ENCODE measurements at places on chromosomes 1 and 21.

GRCh38 chr1:176220100-176220689, 13.1 kb upstream of the COP1 start:
- DNase-seq, result no peak

DNA sequence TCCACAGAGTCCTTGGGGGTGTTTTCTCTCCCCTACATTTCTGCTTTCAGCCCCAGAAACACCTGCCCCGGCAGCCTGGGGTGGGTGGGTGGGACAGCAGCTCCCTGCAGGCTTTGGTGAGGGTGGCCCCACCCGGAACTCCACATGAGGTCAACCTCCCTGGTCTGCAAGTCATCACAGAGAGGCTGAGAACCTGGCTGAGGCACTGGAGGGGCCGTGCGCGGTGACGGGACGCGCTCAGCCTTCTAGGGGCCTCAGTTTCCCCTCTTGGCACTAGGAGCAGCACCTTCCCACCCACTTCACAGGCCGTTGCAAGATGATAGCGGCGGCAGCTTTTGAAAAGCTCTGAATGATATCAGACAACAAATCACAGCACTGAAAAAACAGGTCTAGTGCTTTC, 37.7 kb upstream of the NID1 start:
- no peak for DNase-seq

DNA sequence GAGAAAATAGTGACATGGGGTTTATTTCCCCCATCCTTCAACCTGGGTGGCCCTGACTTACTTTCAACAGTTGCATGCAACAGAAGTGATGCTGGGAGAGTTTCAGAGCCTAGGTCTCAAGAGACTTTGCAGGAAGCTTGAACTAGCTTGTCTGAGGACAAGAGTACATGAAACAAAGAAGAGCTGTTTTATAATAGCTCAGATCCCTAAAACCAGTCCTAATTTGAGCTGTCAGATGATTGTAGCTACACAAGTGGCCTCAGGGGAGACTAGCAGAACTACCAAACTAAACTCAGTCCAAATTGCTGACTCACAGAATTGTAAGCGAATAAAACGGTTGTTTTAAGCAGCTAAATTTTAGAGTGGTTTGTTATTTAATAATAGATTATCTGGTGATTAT, 17.1 kb downstream of the RC3H1 start:
- DNase-seq, result no peak

DNA sequence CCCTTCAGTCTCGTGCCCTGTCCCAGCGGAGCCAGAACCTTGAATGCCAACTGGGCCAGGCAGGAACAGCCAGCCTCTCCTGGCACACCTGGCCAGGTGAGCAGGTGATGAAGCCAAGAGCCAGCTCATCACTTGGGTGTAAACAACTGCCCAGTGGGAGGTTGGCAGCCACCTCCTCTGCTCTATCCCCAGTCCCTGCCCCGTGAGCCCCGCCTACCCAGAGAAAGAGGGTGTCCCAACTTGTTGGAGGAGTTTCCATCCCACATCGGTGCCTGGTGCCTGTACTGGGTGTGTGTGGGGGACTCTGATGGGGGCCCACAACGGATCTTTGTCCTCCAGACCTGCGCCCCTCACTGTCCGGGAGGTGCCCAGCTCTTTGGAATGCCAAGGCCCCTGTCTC, 17.8 kb upstream of the FAM131C start:
- no peak for DNase-seq

DNA sequence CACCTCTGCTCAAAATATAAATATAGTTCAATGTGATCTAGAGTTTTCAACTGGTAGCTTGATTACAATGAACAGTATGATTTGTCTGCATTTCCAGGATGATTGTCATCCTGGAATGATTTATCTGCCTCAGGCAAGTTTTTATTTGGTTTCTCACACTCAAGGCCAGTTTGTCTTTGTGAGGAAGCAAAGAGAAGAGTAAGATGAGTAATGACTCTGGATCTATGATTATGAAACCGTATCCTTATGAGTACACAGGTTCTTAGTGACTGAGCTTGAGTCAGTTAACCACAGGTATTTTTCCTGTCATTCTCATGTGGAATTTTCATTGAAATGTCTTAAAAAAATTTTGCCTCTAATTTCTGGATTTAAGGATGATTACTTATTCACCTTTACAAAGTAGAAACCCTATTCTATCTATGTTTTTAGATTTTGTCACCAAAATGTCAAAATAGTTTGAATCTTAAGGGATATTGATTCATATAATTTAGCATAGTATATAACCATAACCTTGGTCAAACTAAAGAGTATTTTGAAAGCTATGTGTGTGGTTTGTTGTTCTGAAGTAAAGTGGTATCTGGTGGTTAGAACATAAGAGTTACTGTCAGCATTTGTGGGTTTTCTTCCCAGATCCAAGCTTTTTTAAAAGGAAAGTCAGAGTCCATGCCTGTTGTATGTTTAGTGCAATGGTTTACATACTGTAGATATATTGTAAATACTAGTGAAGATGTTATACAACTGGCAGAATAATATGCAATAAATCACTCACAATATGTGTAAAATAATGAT, 145.0 kb downstream of the RASAL2 start:
- no peak for DNase-seq

DNA sequence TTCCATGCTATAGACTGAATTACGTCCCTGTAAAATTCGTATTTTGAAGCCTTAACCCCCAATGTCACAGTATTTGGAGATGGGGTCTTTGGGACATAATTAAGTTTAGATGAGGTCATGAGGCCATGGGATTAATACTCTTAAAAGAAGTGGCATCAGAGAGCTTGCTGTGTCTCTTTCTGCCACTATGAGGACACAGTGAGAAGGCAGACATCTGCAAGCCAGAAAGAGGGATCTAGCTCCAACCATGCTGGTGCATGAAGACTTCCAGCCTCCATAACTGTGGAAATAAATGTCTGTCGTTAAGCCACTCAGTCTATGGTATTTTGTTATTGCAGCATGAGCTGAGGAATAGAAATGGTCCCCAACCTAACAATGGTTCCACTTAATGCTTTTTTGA, 99.0 kb downstream of the LTN1 start:
- DNase-seq, result no peak

DNA sequence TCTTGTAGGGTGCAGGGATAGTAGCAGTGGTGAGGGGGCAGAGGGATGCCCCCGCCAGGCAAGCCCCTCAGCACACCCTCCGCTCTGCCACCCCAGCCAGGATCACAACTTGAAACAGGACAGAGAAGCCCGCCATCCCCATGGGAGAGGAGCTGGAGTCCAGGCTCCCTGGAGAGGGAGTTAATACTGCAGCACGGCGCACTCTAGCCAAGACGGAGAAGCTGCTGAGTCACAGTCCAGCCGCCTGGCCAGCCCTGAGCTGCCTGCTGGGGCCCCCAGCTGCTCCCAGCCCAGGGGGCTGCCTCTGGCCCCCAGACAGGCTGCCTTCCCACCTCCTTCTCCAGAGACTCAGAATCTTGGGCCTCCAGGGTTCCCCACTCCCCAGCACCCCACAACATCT, 87.2 kb downstream of the SYT2 start:
- DNase-seq, result no peak

DNA sequence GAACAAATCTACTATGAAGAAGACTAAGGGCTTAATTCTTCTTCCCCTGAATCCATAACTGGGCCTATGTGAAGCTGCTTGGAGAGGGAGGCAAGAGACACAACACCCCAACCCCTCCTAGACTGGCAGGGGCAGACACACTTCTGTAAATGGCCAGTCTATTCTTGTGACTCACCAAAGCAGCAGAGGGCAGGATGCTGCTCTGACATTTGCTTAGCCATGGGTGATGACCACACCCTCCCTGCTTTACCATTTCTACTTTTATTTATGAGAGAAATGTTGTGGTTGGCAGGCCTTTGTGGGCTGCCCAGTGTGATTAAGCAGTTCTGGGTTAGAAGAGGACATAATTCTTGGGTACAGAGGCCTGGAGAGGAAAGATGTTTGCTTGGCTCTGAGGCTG, 189.8 kb upstream of the DPYD start:
- DNase-seq, result no peak

DNA sequence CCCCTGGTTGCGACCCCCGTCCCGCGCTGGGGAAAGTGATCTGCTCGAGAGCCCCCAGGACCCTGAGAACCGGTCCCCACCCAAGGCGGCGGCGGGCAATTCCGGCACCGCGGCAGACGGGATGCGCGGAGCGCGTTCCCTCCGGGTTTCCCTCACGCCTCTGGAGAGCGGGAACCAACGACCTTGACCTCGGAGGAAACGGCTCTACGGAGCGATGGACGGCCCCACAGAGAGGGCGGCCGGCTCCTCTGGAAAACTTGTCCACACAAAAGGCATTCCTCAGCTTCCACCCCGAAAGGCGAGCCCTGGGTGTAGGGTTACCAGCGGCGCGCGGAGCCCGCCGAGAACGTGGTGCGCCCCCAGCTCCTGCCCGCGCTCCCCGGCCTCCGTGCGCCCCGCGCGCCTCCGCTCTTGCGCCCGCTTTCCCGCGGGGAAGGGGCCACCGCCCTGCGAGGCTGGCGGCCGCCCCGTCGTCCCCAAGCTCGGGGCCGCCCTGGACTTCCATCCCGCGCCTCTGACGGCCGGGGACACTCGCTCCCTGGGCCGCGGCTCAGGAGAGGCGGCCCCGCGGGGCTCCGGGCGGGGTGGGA, 391 bp upstream of the KIAA1614 start:
- no peak for DNase-seq

DNA sequence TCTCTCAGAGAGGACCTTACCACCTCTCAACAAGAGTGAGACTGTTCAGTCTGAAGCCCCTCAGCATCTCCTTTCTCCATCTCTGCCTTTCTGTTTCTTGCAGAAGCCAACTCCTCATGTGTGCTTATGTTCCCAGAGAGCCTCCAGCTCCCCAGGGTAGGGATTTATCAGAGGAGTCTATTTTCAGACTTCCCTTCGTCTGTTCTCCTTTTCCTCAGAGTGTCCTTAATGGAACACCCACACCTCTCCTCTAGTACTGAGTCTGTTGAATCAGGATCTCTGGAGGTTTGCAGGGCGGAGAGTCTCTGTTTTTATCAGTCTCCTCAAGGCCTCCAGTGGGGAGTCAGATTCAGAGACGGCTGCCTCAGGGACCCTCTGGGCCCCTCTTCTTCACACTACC, 25.1 kb upstream of the DNAJC6 start:
- DNase-seq, result no peak

GRCh38 chr21:43289966-43290365, 121.2 kb downstream of the CRYAA start:
- no peak for DNase-seq

DNA sequence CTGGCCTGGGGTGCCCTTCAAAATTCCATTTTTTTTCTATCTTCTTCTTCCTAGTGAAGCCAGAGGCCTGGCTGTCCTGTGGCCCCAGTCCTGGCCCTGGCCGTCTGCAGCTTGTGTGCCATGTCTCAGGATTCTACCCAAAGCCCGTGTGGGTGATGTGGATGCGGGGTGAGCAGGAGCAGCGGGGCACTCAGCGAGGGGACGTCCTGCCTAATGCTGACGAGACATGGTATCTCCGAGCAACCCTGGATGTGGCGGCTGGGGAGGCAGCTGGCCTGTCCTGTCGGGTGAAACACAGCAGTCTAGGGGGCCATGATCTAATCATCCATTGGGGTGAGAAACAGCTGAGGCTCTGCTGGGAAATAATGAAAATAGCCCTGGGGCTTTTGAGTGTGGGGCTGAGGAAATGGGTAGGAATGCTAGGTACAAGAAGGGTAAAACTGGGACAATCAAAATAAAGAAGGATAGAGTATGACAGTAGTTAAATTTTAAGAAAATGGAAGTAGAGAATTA, 2.1 kb downstream of the CD1E start:
- no peak for DNase-seq

- no peak for DNase-seq
Observed at GRCh38 chr1:43366179-43366578, 1.6 kb downstream of the ELOVL1 start.

- no peak for DNase-seq
Observed at GRCh38 chr1:162381941-162382750, 618 bp downstream of the C1orf226 start.

GRCh38 chr1:35962952-35963351, 32.0 kb downstream of the AGO3 start:
- no peak for DNase-seq

- no peak for DNase-seq
Observed at GRCh38 chr1:153361480-153362109, 3.9 kb downstream of the S100A9 start.

GRCh38 chr1:153991151-153991630, 629 bp downstream of the RPS27 start:
- DNase-seq, result no peak

- no peak for DNase-seq
Observed at GRCh38 chr1:231037585-231038517, 2.2 kb downstream of the FAM89A start.

GRCh38 chr1:17674726-17675500, 80.2 kb upstream of the ACTL8 start:
- DNase-seq, result no peak

- no peak for DNase-seq
Observed at GRCh38 chr1:9332513-9333143, 39.9 kb downstream of the SPSB1 start.

DNA sequence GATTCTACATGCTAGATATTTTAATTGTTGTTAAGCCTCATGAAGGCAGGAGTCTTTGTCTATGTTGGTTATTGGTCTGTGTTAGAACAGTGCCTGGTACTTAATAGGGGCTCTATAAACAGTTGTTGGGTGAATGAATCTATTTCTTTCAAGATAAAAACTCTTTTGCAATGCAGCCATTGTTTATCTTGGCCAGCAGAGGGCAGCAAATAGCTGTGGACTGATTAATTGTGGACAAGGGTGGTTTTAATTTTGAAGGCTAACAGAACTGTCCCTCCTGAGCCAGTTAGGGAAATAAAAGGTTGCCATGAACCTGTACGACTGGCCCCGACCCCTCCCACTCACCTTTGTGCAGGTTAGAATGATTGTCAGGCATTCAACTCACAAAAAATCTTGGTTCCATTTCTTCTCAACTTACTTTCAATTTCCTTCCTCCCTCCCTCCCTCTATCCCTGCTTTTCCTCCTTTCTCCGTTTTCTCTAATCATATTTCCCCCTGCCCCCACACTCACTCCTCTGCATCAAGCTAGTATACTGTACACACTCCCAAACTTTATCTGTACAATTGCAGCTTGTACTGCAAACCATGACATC, 66.3 kb upstream of the DIRAS3 start:
- DNase-seq, result no peak

DNA sequence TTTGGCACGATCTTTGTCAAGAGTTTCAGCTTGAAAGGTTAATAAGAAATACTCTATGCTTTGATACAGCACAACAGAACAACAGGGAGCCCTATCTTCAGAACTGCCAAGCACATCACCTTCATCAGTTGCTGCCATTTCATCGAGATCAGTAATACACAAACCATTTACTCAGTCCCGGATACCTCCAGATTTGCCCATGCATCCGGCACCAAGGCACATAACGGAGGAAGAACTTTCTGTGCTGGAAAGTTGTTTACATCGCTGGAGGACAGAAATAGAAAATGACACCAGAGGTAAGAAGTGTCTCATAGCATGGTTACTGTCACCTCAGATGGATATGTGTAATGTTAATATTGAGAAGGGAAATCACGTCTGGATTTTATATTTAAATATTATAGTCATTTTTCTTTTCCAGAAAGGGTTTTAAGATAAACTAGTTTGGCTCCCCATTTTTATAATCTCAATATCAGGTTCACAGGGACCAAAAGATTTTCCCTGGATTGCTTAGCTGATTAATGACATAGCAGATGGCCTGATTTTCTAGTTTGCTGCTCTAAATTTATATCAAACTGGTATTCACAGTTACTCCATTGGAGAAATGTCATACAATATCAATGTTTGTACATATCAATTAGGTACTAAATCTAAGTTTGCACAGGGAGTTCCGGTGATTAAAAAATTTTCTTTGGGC, 97.3 kb downstream of the USP25 start:
- no peak for DNase-seq

GRCh38 chr21:34883491-34884271, 165.4 kb downstream of the RUNX1 start:
- no peak for DNase-seq

Measured in stimulated activated CD4-positive, alpha-beta T cell treated with anti-CD3 and anti-CD28 coated beads, Interleukin-1b, Interleukin-23, amount 100 ng/mL, for 1 hour (primary cell).